NCI-H2171 (cell line): ENCODE measurements at places on chromosomes 6 and 20.

GRCh38 chr6:142146828-142147662, at the start of the genes NMBR and VTA1:
TSS of gene NMBR (minus strand) at chr6:142147122. CDS start at chr6:142088658, 58,464 bp downstream.
TSS of gene VTA1 (plus strand) at chr6:142147263. CDS start at chr6:142147288, 25 bp downstream.
- DNase-seq: peak; percentile 97

DNA sequence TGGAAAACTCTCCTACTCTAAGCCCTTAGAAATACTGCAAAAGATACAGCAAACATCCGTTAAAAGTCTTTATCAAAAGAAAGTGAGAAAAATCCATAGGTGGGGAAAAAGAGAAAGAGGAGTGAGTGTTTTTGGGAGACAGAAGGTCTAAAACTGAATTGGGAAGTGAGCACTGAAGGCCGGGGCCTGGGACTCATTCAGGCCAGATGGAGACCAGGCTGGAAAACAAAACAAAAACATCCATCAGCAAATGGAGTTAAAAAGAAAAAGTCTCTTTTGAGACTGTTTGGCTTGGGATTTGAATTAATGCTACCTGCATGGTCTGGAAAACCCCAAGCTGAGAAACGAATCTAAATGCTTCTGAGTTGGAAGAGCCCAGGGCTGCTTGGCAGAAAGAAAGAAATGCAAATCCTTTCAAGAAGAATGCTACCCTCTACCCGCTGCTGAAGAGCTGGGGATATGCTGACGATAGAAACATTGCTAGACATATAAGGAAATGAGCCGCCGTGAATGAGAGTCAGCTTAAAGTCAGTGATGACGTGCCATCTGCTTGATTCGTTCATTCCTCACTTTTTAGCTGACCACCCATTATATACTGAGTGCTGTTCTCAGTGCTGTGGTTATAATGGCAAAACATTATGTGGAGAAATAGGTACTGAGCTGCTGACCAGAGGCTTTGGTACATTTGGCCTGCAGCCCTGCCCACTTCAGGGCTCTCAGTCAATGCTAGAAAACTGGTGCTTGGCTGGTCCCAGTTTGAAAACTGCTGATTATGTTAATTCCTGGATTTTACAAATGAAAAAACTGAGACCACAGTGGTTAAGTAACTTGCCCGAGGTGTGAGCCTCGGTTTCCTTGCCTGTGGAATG, 28.0 kb upstream of the TULP4 start:
- no peak for DNase-seq

DNA sequence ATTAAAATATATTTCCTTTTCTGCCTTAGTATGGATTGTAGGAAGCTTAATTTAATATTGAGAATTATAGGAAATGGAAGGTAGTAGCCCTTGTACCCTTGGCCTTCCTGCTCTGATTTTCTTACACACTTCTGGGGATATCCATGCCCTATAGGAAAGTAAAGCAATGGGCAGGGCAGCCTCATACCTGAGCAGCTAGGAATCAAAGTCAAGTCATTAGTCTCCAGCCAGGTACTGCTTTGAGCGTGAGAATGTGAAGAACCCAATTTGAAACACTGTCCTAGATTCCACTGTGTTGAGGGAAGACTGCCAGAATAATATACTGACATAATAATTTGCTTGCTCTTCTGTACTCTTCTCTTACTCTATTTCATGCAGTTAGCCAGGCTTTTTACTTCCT, 51.0 kb upstream of the L3MBTL3 start:
- DNase-seq: no peak

- DNase-seq: no peak
Measured at GRCh38 chr6:160027076-160027475, 58.2 kb downstream of the IGF2R start.

DNA sequence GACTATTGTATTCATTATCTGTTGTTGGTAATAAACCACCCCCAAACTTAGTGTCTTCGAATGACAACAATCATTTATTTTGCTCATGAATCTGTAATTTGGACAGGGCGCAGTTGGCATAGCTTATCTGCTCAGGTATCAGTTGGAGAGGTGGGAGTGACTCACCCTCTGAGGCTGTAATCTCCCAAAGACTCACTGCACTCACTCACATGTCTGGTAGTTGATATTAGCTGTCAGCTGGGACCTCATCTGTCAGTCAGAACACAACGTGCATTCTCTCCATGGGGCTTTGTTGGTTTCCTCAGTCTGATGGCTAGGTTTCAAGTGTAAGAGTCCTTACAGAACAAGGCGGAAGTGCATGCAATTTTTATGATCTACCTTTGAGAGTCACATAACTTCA, 219.0 kb upstream of the PRND start:
- DNase-seq: no peak

- DNase-seq: no peak
Measured at GRCh38 chr6:81451787-81452186, 300.7 kb downstream of the TENT5A start.

DNA sequence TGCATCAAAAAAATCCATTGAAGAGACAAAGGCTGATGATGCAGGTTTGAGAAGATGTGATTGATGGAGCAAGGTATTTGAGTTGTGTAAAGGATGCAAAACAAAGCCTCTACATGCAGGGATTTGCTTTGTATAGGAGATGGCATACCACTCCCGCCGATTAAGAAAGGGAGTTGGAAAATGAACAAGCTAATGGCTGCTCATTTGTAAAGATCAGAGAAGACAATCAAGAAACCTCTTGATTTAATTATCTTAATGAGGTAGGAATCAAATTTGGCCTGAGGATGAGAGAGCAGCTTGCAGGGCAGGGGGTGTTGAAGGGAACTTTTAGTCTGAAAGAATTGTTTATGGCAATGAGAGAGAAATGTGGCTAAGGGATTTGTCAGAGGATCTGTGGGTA, 448.2 kb upstream of the ADGRB3 start:
- DNase-seq: no peak

DNA sequence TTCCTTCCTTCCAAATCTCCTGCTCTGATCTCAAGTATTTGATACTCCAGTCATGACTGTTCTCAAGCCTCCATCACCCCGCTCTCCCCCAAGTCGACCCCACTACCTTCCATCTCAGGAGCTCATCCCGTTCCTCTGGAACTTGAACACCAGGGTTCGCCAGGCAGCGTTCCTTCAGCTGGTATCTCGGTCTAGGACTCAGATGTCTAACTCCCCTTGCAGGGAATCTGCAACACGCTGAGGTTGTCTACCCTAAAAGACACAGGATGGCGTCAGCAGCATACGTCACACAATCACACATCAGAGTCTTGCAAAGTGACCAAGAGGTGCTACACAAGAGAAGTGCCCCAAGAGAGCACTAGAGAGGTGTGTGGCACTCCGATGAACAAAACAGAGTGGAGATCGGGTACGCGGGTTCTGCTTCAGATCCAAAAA, 706 bp downstream of the ZNF184 start:
- peak; percentile 37 for DNase-seq

- DNase-seq: no peak
Measured at GRCh38 chr20:57959589-57959988, 249.8 kb upstream of the PMEPA1 start.

- DNase-seq: no peak
Measured at GRCh38 chr6:144955392-144955791, 670.3 kb downstream of the UTRN start.

GRCh38 chr6:32081168-32081990, 27.8 kb downstream of the TNXB start:
- no peak for DNase-seq

- peak; percentile 55 for DNase-seq
Measured at GRCh38 chr6:133923938-133924593, 29.0 kb upstream of the TBPL1 start.

DNA sequence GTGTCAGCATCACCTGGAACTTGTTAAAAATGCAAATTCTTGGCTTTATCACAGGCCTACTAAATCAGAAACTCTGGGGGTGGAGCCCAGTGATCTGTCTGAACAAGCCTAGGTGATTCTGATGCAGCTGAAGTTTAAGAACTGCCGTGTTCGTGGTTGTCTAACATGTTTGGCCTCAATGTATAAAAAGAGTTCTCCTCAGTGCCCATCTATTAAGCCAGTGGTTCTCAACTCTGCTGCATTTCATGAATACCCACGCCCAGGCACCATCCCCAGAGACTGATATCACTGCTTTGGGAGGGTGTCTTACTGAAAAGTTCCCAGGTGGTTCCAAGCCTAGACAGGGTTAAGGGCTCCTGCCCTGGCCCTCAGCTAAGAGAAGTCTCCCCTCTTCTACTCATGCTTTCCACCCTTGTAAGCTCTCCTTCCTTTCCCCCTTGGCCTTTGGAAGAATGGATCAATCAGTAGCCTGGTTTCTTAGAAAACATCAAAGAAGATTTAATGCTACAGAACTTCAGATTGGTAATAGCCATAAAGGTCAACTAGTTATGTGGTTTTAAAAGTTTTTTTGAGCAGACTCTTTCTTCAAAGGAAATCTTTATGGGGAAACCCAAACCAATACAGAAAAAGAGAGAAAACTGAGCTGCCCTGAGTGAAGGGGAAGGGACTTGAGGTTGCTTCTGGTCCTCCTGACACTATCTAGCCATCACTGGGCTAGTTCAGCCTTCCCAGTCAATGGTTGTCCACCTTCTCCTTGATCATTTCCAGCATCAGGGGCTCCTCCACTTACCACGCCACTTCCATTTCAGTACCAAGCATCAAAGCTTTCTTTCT, 38.9 kb upstream of the TNFAIP3 start:
- DNase-seq: no peak

- DNase-seq: no peak
Measured at GRCh38 chr20:10113746-10114145, 79.0 kb downstream of the ANKEF1 start.

DNA sequence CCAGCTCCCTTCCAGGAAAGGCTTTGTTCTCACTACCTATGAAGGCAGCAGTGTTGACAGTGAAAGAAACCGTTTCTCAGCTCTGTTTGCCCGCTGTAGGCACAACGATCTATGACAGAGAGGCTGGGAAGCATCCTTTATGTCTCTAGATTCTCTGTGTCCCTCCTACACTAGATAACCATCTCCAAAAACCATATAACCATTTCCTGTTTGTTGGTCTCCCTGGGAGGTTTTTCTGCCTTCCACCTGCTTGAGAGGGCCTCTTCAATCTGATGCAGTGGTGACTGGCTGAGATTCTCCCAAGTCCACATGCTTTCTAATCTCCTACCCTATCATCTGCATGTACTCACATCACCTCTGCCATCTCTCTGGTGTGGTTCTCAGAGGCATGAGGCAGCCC, 32.0 kb upstream of the TMEM217 start:
- DNase-seq: no peak

- no peak for DNase-seq
Measured at GRCh38 chr20:44959638-44960102, 527 bp downstream of the TOMM34 start.

DNA sequence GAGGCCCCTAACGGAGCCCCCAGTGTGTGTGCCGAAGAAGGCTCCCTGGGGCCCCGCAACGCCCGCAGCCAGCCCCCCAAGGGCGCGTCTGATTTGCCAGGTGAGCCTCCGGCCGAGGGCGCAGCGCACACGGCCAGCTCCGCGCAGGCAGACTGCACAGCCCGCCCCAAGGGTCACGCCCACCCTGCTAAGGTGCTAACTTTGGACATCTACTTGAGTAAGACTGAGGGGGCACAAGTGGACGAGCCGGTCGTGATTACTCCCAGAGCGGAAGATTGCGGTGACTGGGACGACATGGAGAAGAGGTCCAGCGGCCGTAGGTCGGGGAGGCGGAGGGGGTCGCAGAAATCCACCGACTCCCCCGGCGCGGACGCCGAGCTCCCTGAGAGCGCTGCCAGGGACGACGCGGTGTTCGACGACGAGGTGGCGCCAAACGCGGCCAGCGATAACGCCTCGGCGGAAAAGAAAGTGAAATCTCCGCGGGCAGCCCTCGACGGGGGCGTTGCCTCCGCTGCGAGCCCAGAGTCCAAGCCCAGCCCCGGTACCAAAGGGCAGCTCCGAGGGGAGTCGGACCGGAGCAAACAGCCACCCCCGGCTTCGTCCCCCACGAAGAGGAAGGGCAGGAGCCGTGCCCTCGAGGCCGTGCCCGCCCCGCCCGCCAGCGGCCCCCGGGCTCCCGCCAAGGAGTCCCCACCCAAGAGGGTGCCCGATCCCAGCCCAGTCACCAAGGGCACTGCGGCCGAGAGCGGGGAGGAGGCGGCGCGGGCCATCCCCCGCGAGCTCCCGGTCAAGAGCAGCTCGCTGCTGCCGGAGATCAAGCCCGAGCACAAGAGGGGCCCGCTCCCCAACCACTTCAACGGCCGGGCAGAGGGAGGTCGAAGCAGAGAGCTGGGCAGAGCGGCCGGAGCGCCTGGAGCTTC, 117.0 kb downstream of the RTN4IP1 start:
- no peak for DNase-seq

DNA sequence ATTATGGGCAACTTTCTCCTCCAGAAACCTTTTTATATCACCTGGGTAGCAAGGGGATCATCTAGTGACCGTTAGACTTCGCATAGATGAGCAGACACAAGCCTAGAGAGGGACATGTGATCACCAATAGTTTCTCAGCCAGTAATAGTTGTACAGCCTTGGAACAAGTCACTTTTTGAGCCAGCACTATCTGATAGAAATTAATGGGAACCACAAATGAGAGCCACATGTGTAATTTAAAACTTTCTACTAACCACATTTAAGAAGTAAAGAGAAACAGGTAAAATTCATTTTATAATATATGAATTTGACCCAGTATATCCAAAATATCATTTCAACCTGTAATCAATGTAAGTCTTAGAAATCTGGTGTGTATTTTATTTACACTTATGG, 592 bp upstream of the CTNNBL1 start:
- no peak for DNase-seq

DNA sequence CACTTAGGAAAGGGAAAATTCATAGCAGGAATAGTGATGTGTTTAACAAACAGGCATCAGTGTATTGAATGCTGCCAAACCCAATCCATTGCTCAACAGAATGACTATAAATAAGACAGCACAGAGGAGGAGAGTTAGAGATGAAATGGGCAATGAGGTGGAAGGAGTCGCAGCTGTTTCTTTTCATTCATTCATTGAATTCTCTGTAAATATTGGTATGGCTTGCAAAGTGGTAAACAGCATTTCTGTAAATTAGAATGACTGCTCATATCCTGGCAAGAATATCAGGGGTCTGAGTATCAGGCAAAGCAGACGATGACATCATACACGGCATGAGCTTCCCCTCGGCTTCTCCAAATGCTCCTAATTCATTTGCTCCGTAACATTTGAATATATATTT, 703.6 kb upstream of the SLC35B3 start:
- DNase-seq: peak; percentile 42

DNA sequence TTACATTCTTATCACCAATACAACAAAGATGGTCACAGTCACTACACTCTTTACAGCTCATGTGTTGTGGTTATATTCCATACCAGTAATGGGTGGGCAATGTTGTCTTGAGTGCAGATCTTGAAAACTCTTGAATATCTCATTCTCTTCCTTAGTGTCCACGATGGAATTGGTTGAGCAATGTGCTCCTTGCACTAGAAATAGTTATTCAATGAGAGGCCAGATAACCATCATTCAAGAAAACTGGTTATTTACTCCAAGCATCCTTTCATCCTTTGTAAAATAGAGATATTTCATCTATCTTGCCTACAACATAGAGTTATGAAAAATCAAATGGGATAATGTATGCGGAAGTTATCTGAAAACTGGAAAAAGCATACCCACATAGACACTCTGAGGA, 215.9 kb downstream of the ARHGAP18 start:
- DNase-seq: no peak
